Liver (tissue), 10 donors: ENCODE measurements at places on chromosomes 5 and 9.

- peaks cover 26% of the 10 kb centered on the region for H3K4me1 ChIP-seq
- no peaks in the 10 kb centered on the region for H3K27me3 ChIP-seq
- peak overlapping the region; percentile 58 for H3K27ac ChIP-seq
These were observed 52.3 kb downstream of the CAST start for GRCh38 chr5:96714450-96714849.

DNA sequence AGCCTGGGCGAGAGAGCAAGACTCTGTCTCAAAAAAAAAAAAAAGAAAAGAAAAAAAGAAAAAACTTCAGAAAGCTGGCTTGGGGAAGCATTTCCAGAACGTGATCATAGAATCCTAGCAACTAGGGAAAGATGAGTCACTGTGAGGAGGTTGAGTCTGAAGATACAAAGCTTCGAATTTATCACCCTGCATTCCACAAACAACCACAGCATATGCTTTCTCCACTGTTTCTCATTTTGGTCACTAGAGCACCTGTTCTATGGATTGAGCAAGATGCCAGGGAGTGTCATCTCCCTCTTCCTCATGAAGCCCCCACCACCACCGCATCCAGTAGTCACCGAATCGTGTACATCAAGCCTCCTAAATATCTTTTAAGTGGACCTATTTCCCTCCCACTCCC is 37.9 kb downstream of the SEMA5A start:
- H3K4me3 ChIP-seq, result no peak overlapping the region
- H3K36me3 ChIP-seq, result no peaks in the 10 kb centered on the region
- H3K4me1 ChIP-seq, result no peaks in the 10 kb centered on the region
- H3K27ac ChIP-seq, result no peak overlapping the region

DNA sequence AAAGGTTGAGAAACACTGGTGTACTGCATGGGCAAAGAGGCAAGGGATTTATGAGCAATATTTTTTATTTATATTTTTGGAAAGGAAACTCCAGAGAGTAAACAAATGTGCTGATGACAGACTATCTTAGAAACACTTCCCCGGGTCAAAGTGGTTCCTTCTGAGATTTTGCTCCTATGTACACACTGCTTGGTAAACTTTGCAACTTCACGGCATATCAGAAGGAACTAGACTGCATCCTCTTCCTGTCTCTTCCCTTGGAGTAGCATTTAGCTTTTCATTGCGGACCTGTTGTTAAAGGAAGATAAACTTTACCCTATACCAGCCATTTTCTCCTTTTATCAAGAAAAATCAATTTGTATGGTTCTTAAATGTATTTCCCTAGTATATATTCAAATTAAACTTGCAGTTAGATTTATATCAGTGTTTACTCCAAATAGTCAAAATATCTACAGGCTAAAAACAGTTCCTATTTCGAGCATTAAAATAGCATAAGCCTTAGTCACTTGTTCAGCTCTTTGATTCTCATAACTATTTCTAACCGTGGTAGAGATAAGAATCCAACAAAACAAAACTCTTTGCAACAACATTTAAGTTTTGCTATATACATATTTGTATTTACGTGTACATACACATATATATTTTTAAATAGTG is 48.0 kb upstream of the LRRC19 start:
- H3K36me3 ChIP-seq, result peaks cover 17% of the 10 kb centered on the region
- H3K4me1 ChIP-seq, result no peaks in the 10 kb centered on the region
- H3K4me3 ChIP-seq, result no peak overlapping the region
- DNase-seq, result no peak
- H3K27ac ChIP-seq, result no peak overlapping the region

- H3K4me1 ChIP-seq, result peaks cover 30% of the 10 kb centered on the region
- no peaks in the 10 kb centered on the region for H3K36me3 ChIP-seq
- H3K27me3 ChIP-seq, result no peaks in the 10 kb centered on the region
- no peak for DNase-seq
These were observed 64.1 kb downstream of the ZFAND5 start for GRCh38 chr9:72300873-72301272.

DNA sequence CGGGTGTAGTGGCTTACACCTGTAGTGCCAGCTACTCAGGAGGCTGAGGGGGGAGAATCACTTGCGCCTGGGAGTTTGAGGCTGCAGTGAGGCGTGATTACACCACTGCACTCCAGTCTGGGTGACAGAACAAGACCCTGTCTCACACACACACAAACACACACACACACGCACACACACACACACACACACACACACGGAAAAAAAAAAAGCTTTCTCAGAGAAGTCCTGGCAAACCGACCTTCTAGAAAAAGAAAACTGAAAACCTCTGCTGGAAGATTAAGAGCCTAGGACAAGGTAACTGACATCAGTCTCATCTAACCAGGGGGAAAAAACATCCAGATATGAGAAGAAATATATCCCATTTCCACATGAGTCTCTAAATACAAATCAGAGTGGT is 140.3 kb upstream of the RETREG1 start:
- DNase-seq, result no peak
- no peaks in the 10 kb centered on the region for H3K36me3 ChIP-seq
- no peak overlapping the region for H3K27ac ChIP-seq

GRCh38 chr9:74006935-74007334 is 490.2 kb upstream of the RORB start:
- H3K4me1 ChIP-seq, result no peaks in the 10 kb centered on the region
- H3K27me3 ChIP-seq, result no peaks in the 10 kb centered on the region
- no peak overlapping the region for H3K27ac ChIP-seq
- no peaks in the 10 kb centered on the region for H3K36me3 ChIP-seq
- no peak overlapping the region for H3K4me3 ChIP-seq

- H3K4me3 ChIP-seq, result no peak overlapping the region
- peaks cover 69% of the 10 kb centered on the region for H3K36me3 ChIP-seq
- no peaks in the 10 kb centered on the region for H3K4me1 ChIP-seq
These were observed 12.2 kb downstream of the CCT5 start for GRCh38 chr5:10262121-10262774.

- no peak for DNase-seq
- H3K4me3 ChIP-seq, result no peak overlapping the region
- no peaks in the 10 kb centered on the region for H3K27me3 ChIP-seq
- no peak overlapping the region for H3K27ac ChIP-seq
- H3K36me3 ChIP-seq, result no peaks in the 10 kb centered on the region
These were observed 562.2 kb downstream of the HTR1A start for GRCh38 chr5:63400079-63400478.

- H3K4me1 ChIP-seq, result no peaks in the 10 kb centered on the region
- H3K4me3 ChIP-seq, result no peak overlapping the region
- no peak for DNase-seq
- H3K36me3 ChIP-seq, result no peaks in the 10 kb centered on the region
- H3K27ac ChIP-seq, result no peak overlapping the region
These were observed 1045.2 kb downstream of the CDH12 start for GRCh38 chr5:21807953-21808352.

- no peaks in the 10 kb centered on the region for H3K27me3 ChIP-seq
- H3K4me1 ChIP-seq, result peaks cover 3% of the 10 kb centered on the region
- H3K27ac ChIP-seq, result peak overlapping the region; percentile 96
- H3K36me3 ChIP-seq, result peaks cover 2% of the 10 kb centered on the region
- DNase-seq, result peak; percentile 45
These were observed 1.7 kb downstream of the CANX start for GRCh38 chr5:179700401-179700918.
